Activated naive CD8-positive, alpha-beta T cell treated with anti-CD3 and anti-CD28 coated beads for 36 hours (primary cell): ENCODE measurements at places on chromosomes 16 and 17. TPM values are rescaled to one million over a fixed set of nuclear protein-coding genes. Genes with fewer than 3 reads are reported as not detected.
A peak's percentile ranks its signal among the peaks of the same experiment; 100 is the strongest.

Gene FBXL19
- total RNA-seq, result 27.0 TPM

Gene TBC1D3H
- not detected for total RNA-seq

Gene DNAH3
- total RNA-seq, result not detected

Gene EVPLL
- total RNA-seq, result 0.14 TPM

Gene KCNJ12
- total RNA-seq, result not detected

Gene NPIPA5
- 13.6 TPM for total RNA-seq

Gene PABPN1L
- not detected for total RNA-seq

Gene CDK12
- 82.1 TPM for total RNA-seq

Gene MAF
- 0.36 TPM for total RNA-seq

DNA sequence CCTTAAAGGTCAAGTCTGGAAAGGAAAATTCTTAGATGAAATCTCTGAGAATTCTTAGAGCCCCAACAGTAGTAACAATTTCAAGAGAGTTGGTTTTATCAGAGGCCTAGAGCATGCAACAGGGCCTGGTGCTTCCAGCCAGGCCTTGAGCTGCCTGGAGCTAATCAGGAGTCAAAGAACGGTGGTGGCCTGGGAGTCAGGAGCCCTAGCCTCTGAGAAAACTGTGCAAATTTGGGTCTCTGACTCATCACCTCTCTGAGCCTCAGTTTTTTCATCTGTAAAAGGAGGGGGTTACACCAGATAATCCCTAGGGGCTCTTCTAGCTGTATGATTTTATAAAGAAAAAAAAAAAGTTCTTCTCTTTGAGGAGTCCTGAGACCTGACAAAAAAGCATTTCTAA is 227.3 kb upstream of the RPL38 start:
- no peak for DNase-seq

DNA sequence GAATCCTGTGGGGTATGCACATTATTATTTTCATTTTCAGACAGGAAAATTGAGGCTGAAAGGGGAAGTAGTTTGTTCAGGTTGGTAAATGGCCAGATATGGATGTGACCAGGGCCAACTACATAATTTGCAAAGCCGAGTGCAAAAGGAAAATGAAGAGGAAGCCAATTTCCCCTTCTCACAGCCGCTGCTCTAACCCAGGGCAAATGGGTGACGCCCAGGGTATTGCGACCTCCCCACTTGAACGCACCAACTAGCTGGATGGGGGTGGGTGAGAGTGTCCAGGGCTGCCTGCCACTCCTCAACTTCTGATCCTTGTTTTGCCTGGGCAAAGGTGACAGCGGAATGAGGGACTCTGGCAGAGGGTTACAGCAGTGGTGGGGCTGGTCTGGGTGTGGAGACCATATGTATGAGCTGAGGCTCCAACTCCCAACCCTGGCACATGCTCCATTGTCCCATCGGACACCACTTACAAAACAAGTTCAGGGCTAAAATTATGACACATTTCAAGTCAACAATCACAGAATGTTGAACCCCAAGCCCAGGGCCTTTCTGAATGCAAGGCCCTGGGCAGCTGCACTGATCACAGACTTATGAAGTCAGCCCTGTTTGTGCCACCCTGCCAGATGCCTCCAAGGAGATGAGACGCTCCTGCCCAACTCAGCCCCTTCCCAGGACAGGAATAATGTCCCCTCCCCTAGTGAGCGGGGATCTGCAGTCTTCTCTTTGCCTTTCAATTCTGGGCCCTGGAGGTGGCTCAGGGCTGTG is 1.7 kb downstream of the ANKRD40CL start:
- DNase-seq, result no peak

DNA sequence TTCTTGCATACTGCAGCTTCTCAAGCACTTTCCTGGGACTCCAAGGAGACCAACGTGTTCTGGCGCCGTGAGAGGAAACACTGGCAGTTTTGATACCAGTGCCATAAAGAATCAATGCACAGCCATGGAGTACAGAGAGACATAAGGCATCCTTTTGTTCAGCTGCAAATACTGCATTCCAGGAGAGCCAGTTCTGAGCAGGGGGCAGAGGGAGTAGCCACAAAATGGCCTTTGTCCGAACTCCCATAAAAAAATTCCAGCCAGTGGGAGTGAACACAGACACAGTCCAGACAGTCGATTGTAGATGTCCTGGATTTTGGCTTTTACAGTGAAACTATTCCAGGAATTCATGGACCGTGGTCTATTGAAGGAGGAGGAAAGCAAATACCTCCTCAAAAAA is 36.2 kb upstream of the TEKT3 start:
- no peak for DNase-seq

GRCh38 chr16:62712566-62712965 is 676.3 kb upstream of the CDH8 start:
- no peak for DNase-seq

DNA sequence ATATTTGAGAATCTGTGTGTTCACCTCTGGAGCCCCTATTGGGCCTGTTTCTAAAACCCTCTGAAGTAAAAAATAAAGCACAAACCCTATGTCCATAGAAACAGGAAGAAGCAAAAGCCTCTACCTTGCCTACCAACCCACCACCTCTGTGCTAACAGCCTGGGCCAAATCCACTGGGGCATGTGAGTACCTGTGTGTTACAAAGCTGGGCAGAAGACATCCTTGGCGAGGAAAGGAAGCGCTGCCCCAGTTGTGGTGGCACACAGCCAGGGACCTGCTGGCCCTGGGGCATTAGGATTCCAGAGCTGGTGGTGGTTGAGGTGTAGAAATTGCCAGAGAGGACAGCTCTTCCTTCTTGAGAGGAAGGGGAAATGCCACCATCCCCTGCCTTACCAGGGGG is 30.0 kb downstream of the MYO18A start:
- no peak for DNase-seq

GRCh38 chr16:67673712-67674580 is 7.3 kb downstream of the C16orf86 start:
- no peak for DNase-seq

DNA sequence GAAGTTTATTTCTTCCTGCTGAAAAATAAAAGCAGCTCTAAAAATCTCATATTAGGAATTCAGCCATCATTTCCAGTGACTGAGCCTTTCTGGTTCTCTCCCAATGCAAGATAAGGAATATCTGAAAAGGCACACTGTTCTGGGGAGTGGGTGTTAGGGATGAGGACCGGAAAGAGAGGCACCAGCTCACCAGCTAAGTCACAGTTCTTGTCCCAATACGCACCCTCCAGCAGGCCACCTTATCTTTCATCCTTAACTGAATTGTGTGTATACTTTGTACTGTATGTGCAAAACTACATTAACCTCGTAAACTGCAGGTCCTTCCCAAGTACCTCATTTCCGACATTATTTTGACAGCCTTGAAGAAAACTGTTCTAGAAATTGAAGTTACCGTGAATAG is 11.0 kb downstream of the AMFR start:
- DNase-seq, result no peak

- no peak for DNase-seq
Observed at GRCh38 chr17:45837187-45837586, 7.5 kb upstream of the SPPL2C start.

GRCh38 chr17:51721730-51722129 is 436.8 kb downstream of the CA10 start:
- no peak for DNase-seq

- no peak for DNase-seq
Observed at GRCh38 chr17:73939806-73940205, 263.7 kb upstream of the RPL38 start.

DNA sequence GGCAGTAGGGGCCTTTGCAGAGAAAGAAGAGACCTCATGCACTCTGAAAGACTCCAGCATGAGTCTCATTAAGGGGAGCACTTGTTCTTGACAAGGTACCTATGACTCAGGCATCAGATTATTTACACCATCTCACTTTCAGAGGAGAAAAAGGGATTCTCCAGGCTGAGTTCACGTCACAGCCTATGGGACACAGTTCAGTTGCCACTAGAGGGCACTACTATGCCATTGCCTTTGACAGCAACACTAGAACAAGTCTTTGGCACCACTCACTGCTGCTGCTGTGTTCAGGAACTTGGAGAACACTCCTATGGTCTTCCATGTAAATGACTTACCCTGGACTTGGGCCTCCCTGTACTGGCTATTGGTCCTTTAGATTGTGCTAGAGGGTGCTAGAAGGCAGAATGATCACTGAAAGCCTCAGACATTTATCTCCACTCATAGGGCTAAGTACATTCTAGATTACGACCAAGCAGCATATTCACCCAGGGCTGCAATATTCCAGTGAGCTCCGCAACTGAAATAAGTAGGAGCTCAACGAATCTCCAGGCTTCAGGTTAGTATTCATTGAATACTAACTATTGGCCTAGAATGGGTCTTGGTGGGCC is 225.1 kb upstream of the CA10 start:
- DNase-seq, result peak; percentile 22

- no peak for DNase-seq
Observed at GRCh38 chr17:6525141-6525540, 31.2 kb downstream of the PITPNM3 start.

- no peak for DNase-seq
Observed at GRCh38 chr16:86927699-86928098, 349.4 kb downstream of the FOXL1 start.

DNA sequence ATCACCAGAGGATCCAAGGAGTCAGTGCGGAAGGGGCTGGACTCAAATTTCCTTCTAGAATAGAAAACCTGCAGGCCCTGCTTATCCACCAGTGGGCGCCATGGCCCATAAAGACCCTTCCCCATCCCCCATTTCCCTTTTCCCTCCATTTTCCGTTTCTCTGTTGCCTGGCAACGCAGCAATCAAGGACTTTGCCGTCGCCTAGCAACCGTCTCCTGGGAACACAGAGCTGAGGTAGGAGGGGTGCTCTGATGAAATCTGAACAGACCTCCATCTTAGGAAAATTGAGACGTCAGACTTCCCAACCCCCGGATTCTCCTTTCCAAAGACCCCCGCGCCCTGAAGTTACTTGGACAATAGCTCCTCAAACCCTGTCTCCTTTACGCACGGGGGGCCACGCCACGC is 5.7 kb downstream of the DLG4 start:
- DNase-seq, result no peak

DNA sequence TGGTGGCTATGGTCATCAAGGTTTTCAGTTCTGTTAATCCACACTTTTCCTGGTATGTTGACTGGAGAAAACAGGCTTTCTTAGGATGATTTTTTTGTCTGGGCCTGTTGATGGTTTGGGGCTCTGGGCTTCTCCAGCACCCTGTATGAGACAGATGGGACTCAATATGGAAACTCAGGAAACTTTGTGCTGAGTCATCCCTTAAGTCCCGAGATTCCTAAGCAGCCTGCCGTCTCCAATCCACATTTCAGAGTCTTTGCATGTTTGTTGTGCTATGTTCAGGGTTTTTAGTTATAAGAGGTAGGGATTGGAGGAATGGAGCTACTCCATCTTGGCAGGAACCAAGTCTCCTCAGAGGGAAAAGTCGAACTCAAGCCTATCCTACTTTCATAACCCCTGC is 253.3 kb upstream of the FOXF1 start:
- DNase-seq, result no peak

GRCh38 chr17:46968224-46968834 is 10.7 kb downstream of the RPRML start:
- DNase-seq, result no peak

DNA sequence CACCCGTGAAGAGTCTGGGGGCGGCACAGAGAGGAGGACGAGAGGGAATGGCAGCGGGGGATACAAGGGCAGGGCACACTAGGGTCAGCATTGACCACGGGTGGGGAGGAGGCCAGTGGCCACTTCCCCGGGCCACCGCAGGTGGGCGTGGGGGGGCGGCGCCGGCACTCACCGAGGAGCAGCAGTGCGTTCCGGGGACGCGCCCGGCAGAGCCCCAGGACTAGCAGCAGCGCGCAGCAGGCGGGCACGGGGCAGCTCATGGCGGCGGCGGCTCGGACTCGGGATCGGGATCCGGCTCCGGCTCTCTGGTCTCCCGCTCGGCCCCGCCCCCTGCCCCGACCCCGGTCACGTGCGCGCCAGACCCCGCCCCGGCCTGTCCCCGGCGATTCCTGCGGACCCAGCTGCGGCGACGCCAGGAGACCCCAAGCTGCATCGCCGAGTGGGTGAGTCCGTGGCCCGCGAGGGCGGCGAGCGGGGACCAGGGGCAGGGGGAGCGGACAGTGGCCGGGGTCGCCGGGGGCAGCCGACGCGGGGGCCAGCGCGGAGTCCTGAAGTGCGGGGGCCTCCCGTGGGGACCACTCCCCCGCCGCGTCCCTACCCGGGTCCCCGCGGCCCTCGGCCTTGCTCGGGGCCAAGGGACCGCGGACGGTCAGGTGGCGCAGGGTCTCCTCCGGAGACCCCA is at the start of the genes SGSH and SLC26A11:
Gene SGSH (minus strand): TSS at position 280 of the 682 bp plus-strand sequence. CDS start 20 bp downstream, at position 260.
Gene SLC26A11 (plus strand): TSS at position 374 of the 682 bp plus-strand sequence. CDS start 1,134 bp downstream, outside the sequence.
- peak; percentile 70 for DNase-seq

- no peak for DNase-seq
Observed at GRCh38 chr17:67238991-67239390, 6.0 kb downstream of the HELZ start.

- no peak for DNase-seq
Observed at GRCh38 chr17:3946711-3947235, 17.5 kb downstream of the ATP2A3 start.

- DNase-seq, result no peak
Observed at GRCh38 chr16:88792078-88792550, 7.1 kb upstream of the PIEZO1 start.

DNA sequence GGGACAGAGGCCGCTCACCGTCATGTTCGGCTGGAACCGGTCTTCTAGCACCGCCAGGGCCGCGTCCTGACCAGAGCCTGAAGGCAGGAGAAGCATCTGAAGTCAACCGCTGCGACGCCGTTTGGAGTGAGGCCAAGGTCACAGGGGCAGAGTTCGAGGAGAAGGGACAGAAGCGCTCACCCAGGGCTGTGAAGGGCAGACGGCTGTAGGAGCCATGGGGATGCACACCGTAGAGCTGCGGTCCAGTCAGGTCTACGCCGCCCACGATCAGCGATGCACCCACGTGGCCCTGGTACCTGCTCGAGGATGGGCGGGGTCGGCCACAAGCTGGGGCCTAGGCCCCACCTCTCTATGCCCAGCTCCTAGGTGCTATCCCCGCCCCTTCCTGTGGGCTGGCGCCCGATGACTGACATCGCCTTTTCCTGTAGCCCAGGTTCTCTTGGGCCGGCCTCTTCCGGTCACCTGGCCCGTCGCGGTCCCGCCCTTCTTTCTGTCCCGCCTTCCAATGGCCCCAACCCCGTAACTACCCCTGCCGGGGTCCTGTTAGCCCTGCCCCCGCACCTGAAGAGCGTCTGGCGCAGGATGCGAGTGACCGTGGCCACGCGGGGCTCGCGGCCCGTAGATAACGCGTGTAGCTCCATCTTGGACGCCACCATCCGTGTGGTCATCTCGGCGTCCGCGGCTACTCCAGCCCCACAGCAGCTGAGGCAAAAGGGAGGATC is 1.1 kb downstream of the PSMB10 start:
- peak; percentile 97 for DNase-seq

GRCh38 chr17:50111673-50112655 is 16.8 kb downstream of the PDK2 start:
- no peak for DNase-seq

DNA sequence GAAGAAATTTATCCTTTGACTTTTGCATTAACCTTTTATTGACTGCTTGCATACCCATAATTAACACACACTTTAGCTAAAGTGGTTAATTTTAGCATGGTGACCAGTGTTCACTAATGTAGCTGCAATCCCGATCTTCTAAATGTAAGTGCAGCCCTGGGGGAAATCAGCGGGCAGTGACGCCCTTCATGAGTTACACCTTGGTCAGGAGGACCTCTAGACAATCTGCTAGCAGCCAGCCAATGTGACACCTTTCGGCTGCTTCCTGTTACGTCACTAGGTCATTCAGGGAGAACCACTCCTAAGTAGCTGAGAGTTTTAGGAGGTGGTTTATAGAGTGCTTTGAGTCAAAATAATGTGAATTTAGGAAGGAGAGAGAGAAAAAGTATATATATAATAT is 180.5 kb downstream of the IRX3 start:
- DNase-seq, result no peak
